ENCODE measurements at places on chromosomes 12 and 14. TPM values are rescaled to one million over a fixed set of nuclear protein-coding genes. Genes with fewer than 3 reads are reported as not detected.

DNA sequence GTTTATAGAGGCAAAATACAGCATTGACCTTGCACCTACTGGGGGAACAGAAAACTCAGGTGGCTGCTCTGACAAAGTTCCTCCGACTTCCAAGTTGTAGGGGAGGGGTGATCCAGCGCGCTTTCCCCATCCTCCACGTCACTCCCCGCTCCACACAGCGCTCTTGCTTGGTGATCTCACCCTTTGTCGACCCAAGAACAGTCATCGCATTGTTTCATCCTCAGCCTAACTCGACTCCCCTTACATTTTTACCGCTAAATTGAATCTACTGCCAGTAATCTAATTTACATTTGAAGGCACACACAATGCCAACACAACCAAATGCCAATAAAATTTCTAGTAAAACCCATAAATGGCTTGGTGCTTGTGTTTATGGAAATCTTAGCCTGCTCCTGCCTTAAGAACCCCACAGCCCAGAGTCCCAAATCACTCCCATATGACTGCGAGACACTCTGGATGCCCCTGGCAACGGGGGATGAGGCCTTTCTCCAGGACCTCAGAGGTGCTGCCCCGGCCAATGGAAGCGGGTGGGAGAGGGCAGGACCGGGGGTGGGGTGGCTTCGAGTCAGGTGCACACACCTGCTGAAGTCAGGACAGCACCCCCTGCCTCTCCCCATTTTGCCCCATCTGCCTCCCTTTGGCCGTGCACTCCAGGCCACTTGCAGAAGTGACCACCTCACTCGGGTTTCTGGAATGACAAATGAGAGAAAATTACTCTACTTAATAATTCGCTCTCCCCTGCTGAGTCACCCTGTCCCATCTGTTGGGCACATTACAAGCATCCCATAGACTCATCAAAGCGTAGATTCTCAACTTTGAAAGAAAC, 98.2 kb upstream of the GSC start:
- H3K4me3 ChIP-seq, result no peak overlapping the region
- no peak overlapping the region for H3K27ac ChIP-seq
- no peaks in the 10 kb centered on the region for H3K4me1 ChIP-seq
- no peak for DNase-seq
- no peaks in the 10 kb centered on the region for H3K36me3 ChIP-seq

GRCh38 chr12:94872971-94873733, 130.3 kb downstream of the NDUFA12 start:
- no peak overlapping the region for H3K4me3 ChIP-seq
- DNase-seq, result no peak
- H3K27ac ChIP-seq, result no peak overlapping the region
- H3K27me3 ChIP-seq, result peaks cover 47% of the 10 kb centered on the region
- no peaks in the 10 kb centered on the region for H3K36me3 ChIP-seq

- H3K4me3 ChIP-seq, result no peak overlapping the region
- H3K4me1 ChIP-seq, result peaks cover 5% of the 10 kb centered on the region
- H3K36me3 ChIP-seq, result no peaks in the 10 kb centered on the region
- no peaks in the 10 kb centered on the region for H3K27me3 ChIP-seq
- DNase-seq, result no peak
Observed at GRCh38 chr12:67681941-67682620, 33.5 kb downstream of the DYRK2 start.

GRCh38 chr14:74952180-74952665, 3.2 kb downstream of the PGF start:
- peaks cover 15% of the 10 kb centered on the region for H3K4me1 ChIP-seq
- H3K27me3 ChIP-seq, result peaks cover 21% of the 10 kb centered on the region
- no peak overlapping the region for H3K4me3 ChIP-seq

DNA sequence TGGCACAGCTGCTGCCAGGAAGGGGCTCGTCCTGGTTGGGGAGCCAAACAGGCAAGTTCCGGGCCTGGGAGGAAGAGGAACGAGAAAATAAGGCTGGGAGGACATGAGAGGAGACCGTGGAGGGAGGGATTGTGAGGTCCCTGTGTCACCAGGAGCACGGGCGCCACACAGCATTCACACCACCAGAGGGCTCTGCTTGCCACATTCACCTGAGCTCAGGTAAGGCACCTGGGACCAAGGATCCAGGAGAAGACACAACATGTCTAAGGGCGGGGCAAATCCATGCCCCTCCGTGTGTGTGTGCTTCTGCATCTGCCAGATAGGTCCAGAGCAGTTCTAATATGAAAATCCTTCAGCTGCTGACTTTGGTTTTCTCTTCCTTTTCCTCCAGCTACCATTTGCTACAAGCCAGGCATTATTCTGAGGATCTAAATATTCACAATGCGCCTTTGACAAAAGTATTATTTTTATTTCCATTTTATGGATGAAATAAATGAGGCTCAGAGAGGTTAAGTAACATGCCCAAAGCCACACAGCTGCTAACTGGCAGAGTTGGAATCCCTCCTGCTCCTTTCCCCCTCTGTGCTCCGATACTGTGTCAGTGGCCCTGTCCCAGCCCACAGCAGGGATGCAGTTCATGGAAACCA, 14.6 kb downstream of the RAPGEF3 start:
- no peak overlapping the region for H3K4me3 ChIP-seq
- peaks cover 37% of the 10 kb centered on the region for H3K4me1 ChIP-seq
- DNase-seq, result peak; percentile 56
- H3K27ac ChIP-seq, result no peak overlapping the region

DNA sequence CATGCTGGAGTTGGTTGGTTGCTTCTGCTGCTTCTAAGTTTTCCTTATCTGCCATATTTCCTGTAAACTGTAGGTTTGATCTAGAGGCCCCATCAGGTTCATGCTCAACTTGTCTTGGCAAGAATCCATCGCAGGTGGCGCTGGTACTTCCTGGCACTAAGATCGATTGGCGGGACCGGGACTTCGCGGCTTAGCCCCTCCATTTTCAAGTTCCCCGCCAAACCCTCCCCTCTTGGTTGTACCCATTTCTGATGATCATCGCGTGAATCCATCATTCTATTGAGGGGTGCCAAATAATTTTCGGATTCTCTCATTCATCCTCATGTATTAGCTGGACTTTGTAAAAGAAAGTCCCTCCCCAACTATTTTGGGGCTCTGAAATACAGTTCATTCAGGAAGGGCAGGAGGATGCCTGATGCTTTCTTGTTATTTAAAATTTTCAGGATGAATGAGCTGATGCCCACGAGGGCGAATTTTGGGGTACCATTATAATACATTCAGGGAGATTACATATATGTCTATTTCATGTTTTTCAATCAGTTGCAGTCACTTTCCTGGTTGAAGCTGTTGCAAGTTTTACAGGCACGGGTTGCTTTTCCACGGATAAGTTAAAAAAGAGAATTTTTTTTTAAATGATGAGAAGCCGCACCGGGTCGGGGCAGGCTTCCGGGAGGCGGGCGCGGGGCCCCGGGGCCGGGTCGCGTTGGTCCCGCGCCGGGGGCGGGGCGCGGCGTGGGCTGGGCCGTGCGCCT, 395 bp upstream of the BRI3BP start:
- H3K4me1 ChIP-seq, result peaks cover 44% of the 10 kb centered on the region
- peak; percentile 81 for DNase-seq
- H3K4me3 ChIP-seq, result peak overlapping the region; percentile 68
- H3K27me3 ChIP-seq, result no peaks in the 10 kb centered on the region
- H3K27ac ChIP-seq, result peak overlapping the region; percentile 57

DNA sequence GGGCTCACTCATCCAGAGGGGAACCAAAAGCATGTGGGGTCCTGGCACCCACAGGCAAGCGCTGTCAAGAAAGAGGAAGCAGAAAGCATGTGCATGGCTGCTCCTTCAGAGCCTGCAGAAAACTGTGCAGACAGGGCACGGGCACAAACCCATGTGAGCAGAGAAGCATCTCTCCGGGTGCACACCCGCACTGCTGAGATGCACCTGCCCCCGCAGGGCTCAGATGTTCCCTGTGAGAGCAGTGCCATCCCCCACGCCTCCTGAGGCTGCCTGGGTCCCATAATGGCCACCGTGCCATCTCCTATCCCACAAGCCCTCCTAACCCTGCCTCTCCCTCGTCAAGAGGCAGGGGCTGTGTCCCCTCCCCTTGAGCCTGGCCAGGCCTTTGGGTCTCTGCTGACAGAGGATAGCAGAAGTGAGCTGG, 32.3 kb upstream of the INF2 start:
- peaks cover 32% of the 10 kb centered on the region for H3K4me1 ChIP-seq
- no peaks in the 10 kb centered on the region for H3K36me3 ChIP-seq
- H3K4me3 ChIP-seq, result no peak overlapping the region

- H3K27me3 ChIP-seq, result no peaks in the 10 kb centered on the region
- H3K36me3 ChIP-seq, result no peaks in the 10 kb centered on the region
- H3K4me1 ChIP-seq, result peaks cover 14% of the 10 kb centered on the region
- no peak overlapping the region for H3K27ac ChIP-seq
- peak overlapping the region; percentile 57 for H3K4me3 ChIP-seq
- peak; percentile 70 for DNase-seq
Observed at GRCh38 chr14:73633116-73634010, 11.4 kb upstream of the DNAL1 start.

- H3K27me3 ChIP-seq, result no peaks in the 10 kb centered on the region
- H3K27ac ChIP-seq, result no peak overlapping the region
- no peaks in the 10 kb centered on the region for H3K36me3 ChIP-seq
- H3K4me1 ChIP-seq, result no peaks in the 10 kb centered on the region
Observed at GRCh38 chr12:69022674-69023073, 89.7 kb upstream of the CPM start.

DNA sequence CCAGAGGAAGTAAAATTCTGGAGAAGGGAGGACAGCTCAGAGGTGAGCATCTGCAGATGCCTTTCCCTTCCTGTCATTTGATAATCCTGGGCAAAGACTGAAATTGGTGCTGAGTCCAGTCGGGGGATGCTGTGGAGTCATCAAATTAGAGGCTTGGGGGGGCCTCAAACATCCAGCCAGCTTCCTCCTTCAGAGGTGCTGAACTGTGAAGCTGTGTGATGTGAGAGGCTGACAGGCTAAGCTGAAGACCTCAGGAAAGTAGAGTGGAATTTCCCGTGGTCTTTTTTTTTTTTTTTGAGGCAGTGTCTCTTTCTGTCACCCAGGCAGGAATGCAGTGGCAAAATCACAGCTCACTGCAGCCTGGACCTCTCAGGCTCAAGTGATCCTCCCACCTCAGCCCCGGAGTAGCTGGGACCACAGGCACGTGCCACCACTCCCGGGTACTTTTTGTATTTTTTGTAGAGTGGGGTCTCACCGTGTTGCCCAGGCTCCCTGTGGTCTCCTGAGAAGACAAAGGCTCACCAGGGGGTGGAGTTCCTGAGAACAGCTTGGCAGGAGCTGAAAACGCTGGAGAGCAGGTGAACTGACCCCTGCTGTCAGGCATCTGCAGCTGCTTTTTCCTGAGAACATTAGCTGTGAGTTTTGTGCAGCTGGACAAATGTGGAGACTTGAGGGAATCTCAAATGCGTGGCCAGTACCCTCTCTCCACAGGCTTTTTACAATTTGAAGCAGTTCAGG, 6.1 kb upstream of the TCL1B start:
- H3K36me3 ChIP-seq, result no peaks in the 10 kb centered on the region
- DNase-seq, result no peak
- H3K4me1 ChIP-seq, result no peaks in the 10 kb centered on the region
- no peak overlapping the region for H3K27ac ChIP-seq
- peaks cover 7% of the 10 kb centered on the region for H3K27me3 ChIP-seq

P2RX7 gene
- 4.6 TPM for total RNA-seq

TAS2R7 gene
- not detected for total RNA-seq

KLHL33 gene
- total RNA-seq, result 0.19 TPM

SMOC1 gene
- not detected for total RNA-seq

RNF212B gene
- not detected for total RNA-seq

All from CD4-positive, alpha-beta T cell (primary cell).